Cardiac muscle cell (in vitro differentiated cells and primary cell): ENCODE measurements at places on chromosomes 11 and 22. TPM values are rescaled to one million over a fixed set of nuclear protein-coding genes. Genes with fewer than 3 reads are reported as not detected.
A peak's percentile ranks its signal among the peaks of the same experiment; 100 is the strongest.

DNA sequence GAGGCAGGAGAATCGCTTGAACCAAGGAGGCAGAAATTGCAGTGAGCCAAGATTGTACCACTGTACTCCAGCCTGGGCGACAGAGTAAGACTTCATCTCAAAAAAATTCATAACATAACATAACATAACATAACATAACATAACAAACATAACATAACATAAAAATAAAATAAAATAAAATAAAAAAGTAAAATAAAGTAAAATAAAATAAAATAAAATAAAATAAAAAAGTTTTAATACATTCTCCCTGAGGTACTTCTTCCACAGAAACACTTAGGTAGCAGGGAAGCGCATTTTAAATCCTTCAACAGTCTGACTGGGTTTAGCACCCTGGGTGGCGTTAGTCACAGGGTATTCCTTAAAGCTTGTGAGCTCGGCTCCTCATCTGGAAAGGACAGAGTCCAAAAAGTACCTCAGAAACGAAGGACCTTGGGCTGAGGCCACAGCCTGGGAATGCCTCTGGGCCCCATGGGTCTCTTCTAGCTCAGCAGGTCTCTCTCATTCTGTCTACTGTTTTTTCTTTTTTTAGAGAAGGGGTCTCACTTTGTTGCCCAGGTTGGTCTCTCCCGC is 41.7 kb downstream of the MICAL3 start:
- H3K27me3 ChIP-seq = no peaks in the 10 kb centered on the region
- H3K4me3 ChIP-seq = no peak overlapping the region

GRCh38 chr11:64826062-64826461 is 15.7 kb upstream of the MEN1 start:
- H3K27me3 ChIP-seq = no peaks in the 10 kb centered on the region
- no peaks in the 10 kb centered on the region for H3K4me1 ChIP-seq
- no peak overlapping the region for H3K27ac ChIP-seq
- DNase-seq = no peak
- no peak overlapping the region for H3K4me3 ChIP-seq
- H3K36me3 ChIP-seq = no peaks in the 10 kb centered on the region

DNA sequence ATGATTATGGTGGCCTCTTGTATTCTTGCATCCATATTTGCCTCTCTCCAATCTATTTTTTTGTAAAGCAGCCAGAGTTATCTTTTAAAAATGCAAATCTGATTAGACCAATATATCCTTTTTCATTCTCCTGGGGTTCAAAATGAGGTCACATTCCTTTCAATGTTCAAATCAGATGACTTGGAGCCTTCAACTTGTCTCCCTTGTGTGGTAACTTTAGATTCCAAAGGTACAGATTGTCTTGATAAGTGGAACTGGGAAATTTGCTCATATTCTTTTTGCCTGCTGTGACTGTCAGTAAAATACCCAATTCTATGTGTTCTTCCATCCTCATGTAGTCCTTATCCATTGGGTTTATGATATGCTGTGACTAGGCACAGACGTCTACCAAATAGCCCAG is 15.1 kb upstream of the CAPRIN1 start:
- H3K36me3 ChIP-seq = no peaks in the 10 kb centered on the region
- H3K4me1 ChIP-seq = no peaks in the 10 kb centered on the region

GRCh38 chr22:39169797-39170466 is 17.5 kb upstream of the CBX7 start:
- no peak overlapping the region for H3K27ac ChIP-seq
- H3K4me3 ChIP-seq = no peak overlapping the region
- no peaks in the 10 kb centered on the region for H3K27me3 ChIP-seq
- H3K4me1 ChIP-seq = peaks cover 10% of the 10 kb centered on the region

GRCh38 chr22:26446808-26447515 is 17.9 kb downstream of the ASPHD2 start:
- H3K4me1 ChIP-seq = peaks cover 21% of the 10 kb centered on the region
- H3K27ac ChIP-seq = no peak overlapping the region
- no peak overlapping the region for H3K4me3 ChIP-seq
- no peaks in the 10 kb centered on the region for H3K27me3 ChIP-seq
- DNase-seq = no peak

DNA sequence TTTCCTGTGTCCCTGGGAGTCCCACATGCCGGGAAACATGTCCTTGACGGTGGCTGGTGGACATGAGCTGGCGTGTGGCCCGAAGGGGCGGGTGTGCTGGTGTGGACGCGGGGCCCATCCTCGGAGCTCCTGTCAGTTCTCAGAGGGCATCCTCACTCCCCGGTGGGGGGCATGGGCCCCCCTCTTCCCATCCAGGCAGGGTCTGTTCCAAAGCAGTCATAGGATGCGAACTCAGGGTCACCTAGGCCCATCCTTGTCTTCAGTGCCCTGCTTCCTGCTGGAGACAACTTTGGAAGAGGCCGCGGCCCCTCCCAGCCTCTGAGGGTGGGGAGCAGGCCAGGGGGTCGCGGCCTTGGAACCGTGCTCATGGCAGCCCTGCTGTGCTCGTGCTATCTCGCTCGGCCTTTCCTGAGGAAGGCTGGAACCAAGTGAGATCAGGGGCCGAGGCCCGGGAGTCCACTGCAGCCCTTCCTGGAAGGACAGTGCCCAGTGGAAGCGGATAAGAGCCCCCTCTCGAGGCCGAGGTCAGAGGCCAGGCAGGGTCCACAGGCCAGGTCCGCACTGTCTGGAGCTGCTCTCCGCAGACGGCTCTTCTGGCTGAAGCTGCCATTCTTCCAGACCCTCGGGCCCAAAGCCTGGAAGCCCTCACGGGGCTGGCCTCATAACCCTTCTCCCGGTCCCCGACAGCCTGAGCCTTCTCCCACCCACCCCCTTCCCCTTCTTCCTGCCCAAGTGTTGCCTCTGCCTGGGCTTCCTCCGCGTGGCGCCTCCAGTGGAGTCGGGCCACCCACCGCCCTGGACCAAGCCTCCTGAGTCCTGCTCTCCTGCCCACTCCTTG is 8.7 kb downstream of the GRK2 start:
- DNase-seq = no peak
- peaks cover 2% of the 10 kb centered on the region for H3K36me3 ChIP-seq
- no peaks in the 10 kb centered on the region for H3K27me3 ChIP-seq
- peaks cover 22% of the 10 kb centered on the region for H3K4me1 ChIP-seq

DNA sequence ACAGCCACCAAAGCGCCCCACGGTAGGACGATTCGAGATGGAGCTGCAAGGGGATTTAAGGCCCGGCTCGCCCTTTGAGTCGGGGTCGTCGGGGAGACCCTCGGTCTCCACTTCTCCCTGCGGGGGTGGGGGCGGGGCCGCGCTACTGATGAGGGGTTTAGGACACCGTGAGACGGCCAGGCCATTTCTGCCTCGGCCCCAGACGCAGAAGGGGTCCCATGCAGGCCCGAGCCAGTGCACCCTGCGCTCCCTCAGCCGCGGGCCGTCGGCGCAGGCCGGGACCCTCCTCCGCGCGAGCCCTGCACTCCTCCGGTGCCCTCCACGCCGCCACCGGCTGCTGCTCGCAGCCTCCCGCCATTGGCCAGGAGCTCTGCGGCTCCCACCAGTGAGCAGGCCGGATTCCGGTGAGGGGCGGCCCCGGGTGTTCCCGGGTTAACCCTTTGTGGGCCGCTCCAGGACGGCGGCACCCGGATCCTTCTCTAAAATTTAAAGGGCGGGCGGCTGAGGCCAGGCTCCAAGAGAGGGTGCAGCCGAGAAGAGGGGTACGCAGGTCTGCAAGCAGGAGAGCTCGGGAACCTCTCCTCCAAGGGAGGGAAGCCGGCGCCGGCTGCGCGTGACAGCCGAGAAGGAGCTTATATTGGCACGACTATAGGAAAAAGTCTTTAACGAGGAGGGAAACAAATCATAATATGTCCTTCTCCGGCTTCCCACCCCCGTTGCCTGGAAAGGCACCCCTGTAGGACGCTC is 18.0 kb downstream of the CREB3L1 start:
- H3K27me3 ChIP-seq = no peaks in the 10 kb centered on the region
- H3K4me1 ChIP-seq = peaks cover 27% of the 10 kb centered on the region
- peak; percentile 95 for DNase-seq
- H3K27ac ChIP-seq = peak overlapping the region; percentile 72

DNA sequence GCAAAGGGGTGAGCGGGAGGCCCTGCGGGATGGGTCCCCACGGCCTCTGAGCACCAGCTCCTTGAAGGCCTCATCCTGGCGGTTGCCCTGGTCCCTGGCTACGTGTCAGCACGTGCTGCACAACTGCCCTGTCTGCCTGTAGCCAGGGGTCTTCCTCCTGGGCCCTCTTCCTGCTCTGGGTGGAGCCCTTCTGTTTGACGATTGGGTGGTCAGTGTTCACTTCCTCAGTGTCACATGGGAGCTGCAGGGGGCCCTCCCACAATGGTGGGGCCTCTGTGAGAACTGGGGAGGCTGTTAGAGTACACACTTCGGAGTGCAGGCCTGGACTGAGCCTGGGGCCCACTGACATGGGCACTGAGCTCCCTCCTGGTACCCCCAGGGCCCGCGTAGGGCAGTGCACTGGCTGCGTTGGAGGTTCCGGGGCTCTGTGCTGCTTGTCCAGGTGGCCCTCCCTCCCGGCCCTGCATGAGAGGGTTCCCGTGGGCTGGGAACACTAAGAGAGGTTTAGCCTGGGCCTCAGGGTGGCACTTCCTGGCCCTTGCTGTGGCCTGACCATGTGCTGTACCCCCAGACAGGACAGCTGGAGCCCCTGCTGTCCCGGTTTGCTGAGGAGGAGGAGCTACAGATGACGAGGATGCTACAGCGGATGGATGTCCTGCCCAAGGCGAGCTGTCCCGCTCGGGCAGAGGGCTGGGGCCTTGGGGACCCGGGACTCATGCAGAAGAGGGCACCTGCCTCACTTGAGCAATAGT is 13.8 kb downstream of the DGCR6L start:
- H3K4me1 ChIP-seq = no peaks in the 10 kb centered on the region
- H3K27ac ChIP-seq = no peak overlapping the region
- H3K36me3 ChIP-seq = no peaks in the 10 kb centered on the region
- H3K27me3 ChIP-seq = peaks cover 17% of the 10 kb centered on the region
- no peak for DNase-seq

DNA sequence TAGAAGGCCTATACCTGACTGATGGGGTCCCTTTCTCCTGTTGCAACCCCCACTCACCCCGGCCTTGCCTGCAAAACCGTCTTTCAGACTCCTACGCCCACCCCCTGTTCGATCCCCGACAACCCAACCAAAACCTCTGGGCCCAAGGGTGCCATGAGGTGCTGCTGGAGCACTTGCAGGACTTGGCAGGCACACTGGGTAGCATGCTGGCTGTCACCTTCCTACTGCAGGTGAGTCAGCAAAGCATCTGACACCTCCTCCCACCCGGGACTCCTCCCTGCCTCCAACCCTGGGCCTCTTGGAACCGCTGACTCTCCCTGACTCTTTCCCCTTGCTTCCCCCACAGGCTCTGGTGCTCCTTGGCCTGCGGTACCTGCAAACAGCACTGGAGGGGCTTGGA is 1.2 kb downstream of the ROM1 start:
- no peaks in the 10 kb centered on the region for H3K27me3 ChIP-seq
- H3K4me3 ChIP-seq = no peak overlapping the region
- no peak for DNase-seq

- H3K36me3 ChIP-seq = no peaks in the 10 kb centered on the region
- no peak overlapping the region for H3K4me3 ChIP-seq
- peaks cover 19% of the 10 kb centered on the region for H3K4me1 ChIP-seq
- peaks cover 3% of the 10 kb centered on the region for H3K27me3 ChIP-seq
- peak; percentile 92 for DNase-seq
Observed at GRCh38 chr11:128482512-128483191, 104.7 kb downstream of the ETS1 start.

DNA sequence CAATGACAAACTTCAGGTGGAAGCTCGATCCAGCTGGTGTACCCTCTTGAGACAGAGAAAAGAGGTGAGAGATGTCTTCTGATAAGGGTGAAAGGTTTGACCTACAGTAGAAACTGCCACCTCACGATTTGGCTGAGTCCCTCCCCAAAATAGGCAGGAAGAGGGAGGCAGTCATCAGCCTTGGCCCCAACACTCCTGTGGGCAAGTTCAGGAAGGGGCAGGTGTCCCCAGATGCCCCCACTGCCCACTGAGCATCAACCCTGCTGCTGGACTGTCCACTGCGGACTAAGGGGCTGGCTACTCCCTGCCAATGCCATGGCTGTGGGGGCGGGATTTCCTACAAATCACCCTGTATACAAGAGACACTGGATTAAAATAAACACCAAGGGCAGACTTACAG is 441.4 kb downstream of the BUD13 start:
- H3K4me3 ChIP-seq = no peak overlapping the region
- H3K27ac ChIP-seq = no peak overlapping the region
- DNase-seq = no peak
- no peaks in the 10 kb centered on the region for H3K27me3 ChIP-seq
- H3K36me3 ChIP-seq = no peaks in the 10 kb centered on the region
- no peaks in the 10 kb centered on the region for H3K4me1 ChIP-seq

- no peaks in the 10 kb centered on the region for H3K4me1 ChIP-seq
- H3K27me3 ChIP-seq = peaks cover 13% of the 10 kb centered on the region
- no peak overlapping the region for H3K4me3 ChIP-seq
- DNase-seq = no peak
Observed at GRCh38 chr22:24426851-24427499, 424 bp upstream of the ADORA2A start.

GRCh38 chr22:46781291-46781690 is 18.8 kb downstream of the TBC1D22A start:
- H3K27me3 ChIP-seq = no peaks in the 10 kb centered on the region
- H3K36me3 ChIP-seq = no peaks in the 10 kb centered on the region
- H3K27ac ChIP-seq = no peak overlapping the region
- H3K4me3 ChIP-seq = no peak overlapping the region
- H3K4me1 ChIP-seq = peaks cover 2% of the 10 kb centered on the region

DNA sequence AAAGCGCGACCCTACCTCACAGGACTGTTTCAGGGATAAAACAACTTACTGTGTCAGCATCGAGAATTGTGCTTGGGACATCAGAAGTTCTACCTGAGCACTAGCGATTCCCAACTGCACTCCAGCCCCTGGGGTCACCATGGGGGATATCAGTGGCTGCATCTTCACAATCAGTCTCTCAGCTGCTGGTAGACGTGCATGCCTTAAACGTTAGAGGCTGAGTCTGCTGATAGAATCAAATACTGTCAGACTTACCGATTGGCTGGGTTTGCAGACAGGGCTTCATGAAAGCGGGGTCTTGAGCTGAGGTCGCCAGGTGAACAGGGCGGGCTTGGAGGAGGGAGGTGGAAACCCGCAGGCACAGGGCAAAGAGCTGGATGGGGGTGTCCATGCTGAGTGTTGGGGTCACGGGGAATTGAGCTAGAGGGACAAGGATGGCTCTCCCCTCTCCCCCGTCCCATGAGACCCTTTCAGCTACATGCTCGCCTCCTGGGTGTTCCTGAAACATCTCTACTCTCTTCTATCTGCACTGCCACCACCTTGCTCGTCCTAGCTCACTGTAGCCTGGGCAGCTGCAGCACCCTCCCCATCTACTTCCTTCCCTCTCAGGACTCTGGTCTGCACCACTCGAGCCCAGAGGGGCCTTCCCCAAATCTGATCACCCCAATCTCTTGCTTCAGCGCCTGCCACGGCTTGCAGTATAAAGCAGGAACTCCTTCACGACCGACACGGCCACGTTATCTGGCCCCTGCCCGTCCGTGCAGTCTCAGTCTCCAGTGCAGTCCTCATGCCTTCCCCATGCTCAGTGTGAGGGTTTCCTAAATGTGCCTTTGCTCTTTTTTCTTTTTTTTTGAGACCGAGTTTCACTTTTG is 43.5 kb downstream of the ST14 start:
- no peaks in the 10 kb centered on the region for H3K36me3 ChIP-seq
- H3K27me3 ChIP-seq = no peaks in the 10 kb centered on the region
- no peak for DNase-seq
- H3K4me3 ChIP-seq = no peak overlapping the region
- H3K4me1 ChIP-seq = no peaks in the 10 kb centered on the region

The OR51B5 gene
- 1.4 and 3.6 TPM in 2 replicates for total RNA-seq

The SERGEF gene
- 29.8 and 41.5 TPM in 2 replicates for total RNA-seq

The PICK1 gene
- 57.8 and 62.4 TPM in 2 replicates for total RNA-seq

The ZW10 gene
- 9.3 and 10.2 TPM in 2 replicates for total RNA-seq

The CTSW gene
- not detected in 2 replicates for total RNA-seq

The PLAAT2 gene
- not detected in 2 replicates for total RNA-seq

The OR52H1 gene
- 0.46 and 0.83 TPM in 2 replicates for total RNA-seq

The ARHGEF12 gene
- total RNA-seq = 29.9 and 43.4 TPM in 2 replicates
